ENCODE measurements at places on chromosomes 5 and 9. TPM values are rescaled to one million over a fixed set of nuclear protein-coding genes. Genes with fewer than 3 reads are reported as not detected.

DNA sequence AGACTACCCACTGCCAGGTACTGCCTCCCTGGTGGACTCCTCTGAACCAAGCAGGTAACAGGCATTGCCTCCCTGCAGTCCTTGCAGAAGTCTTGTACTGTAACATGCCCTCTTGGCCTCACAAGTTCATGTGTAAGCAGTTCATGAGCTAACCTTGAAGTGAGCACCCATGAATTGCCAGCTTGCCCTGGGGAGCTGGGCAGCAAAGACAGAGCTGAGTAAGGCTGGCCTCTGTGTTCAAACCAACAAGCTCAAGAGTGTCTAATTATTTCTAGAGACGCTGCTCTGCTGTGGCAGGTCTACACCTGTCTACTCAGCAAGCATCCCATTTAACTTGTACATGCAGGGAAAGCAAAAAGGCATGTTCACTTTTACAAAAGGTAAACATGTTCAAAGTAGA is 113.5 kb downstream of the FEM1C start:
- no peak for DNase-seq

GRCh38 chr5:148910686-148911361 is 84.4 kb downstream of the ADRB2 start:
- DNase-seq, result no peak

Gene CDKN2B-AS1
- 0.82 TPM for total RNA-seq

DNA sequence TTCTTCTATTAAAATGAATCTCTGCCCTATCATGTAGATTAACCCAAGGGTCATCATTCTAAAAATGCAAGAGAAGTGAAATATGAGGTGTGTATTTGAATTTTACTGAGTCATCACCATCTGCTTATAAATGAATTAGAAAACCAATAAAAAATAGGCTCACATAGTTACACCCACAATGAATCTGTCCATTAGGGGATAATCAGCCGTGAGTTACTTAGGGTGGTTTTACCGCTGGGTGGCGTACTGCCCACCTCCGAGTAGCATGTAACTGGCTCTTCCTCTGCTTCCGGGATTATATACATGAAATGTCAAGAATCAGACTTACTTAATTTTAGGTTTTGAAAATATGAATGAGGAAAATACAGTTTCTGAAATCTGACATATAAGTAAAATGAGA is 332.9 kb upstream of the CCNG1 start:
- DNase-seq, result no peak

GRCh38 chr5:171823269-171823668 is 37.7 kb downstream of the SMIM23 start:
- no peak for DNase-seq

GRCh38 chr5:150452914-150453313 is 3.4 kb upstream of the RPS14 start:
- DNase-seq, result no peak

DNA sequence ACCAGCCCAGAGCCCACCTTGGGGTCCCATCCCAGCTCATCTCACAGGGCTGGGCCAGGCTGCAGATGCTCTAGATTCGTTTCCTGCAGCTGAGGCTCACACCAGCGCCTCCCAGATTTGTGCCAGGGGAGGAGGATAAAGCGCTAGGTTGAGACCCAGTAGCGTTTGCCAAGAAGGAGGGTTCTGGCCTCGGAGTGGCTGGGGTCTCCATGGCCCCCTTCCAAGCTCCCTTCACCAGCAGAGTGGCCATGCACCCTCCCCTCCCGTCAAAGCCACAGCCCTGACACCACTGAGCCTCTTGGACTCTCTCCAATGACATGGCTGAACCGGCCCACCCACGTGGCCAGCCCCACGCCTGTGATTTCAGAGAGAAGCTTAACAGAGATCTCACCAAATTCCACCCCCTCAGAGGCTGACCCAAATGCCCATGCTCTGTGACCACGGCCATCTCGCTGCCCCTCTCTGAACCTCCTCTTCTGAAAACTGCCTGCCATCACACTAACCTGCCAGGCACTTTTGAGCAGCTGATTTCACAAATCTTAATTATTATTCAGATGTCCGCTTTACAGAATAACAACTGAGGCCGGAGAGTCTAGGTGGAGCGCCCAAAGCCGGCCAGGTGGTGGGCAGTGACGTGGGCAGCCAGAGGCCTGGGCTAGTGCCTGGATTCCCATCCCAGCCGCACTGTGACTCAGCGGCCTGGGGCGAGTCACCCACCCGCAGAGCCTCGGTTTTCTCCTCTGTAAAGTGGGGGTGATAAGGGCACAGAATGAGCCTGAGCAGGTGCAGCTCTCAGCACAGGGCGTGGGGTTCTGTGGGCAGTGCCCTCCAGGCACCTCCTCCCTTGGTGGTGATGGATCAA is 155.7 kb downstream of the C9orf50 start:
- DNase-seq, result no peak

DNA sequence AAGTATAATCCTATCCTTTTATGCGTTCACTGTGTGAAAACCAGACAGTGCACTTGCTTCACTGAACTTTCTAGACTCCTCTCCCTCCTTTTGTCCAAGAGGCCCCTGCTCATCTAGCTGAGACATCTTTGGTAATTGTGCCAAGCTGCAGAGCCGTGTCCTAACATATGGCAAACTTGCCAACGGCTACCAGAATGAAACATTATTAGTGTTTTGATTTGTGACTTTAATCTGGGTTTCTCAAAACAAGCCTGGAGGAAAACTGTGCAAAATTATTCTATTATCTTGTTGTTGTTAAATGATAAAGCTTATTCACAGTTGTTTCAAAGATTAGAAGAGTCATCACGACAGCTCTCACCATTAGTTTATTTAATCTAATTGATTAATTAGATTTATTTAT is 79.0 kb upstream of the RETREG1 start:
- DNase-seq, result no peak

Gene SLC34A3
- not detected for total RNA-seq

DNA sequence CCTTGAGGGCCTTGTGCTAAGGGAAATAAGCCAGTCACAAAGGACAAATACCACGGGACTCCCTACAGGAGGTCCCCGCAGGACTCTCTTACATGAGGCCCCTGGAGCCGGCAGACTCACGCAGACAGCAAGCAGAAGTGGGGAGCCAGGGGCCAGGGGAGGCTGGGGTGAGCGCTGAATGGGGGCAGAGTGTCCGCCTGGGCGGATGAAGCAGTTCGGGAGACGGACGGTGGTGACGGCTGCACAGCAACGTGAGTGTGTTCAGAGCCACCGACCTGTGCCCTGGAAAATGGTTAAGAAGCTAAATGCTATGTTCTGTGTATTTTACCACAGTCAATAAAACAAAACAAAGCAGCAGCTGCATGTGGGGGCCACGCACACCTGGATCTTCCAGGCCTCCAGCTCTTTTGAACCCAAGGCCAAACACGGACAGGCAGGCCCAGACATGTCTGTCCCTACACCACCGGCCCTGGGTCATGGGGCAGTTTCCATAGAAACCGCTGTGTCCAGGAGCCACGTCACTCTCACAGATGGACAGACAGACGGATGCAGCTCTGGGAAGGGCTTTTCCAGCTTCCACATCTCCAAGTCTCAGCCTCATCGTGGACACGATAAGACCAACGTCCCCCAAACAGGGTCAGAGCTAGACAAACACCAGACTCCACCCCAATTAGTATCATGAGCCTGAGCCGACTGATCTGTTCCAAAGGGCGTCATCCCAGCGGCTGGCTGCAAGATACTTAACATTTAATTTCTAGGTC is 103.9 kb downstream of the VAV2 start:
- no peak for DNase-seq

Gene SNCAIP
- total RNA-seq, result not detected

Gene ADAMTS13
- total RNA-seq, result 1.5 TPM

DNA sequence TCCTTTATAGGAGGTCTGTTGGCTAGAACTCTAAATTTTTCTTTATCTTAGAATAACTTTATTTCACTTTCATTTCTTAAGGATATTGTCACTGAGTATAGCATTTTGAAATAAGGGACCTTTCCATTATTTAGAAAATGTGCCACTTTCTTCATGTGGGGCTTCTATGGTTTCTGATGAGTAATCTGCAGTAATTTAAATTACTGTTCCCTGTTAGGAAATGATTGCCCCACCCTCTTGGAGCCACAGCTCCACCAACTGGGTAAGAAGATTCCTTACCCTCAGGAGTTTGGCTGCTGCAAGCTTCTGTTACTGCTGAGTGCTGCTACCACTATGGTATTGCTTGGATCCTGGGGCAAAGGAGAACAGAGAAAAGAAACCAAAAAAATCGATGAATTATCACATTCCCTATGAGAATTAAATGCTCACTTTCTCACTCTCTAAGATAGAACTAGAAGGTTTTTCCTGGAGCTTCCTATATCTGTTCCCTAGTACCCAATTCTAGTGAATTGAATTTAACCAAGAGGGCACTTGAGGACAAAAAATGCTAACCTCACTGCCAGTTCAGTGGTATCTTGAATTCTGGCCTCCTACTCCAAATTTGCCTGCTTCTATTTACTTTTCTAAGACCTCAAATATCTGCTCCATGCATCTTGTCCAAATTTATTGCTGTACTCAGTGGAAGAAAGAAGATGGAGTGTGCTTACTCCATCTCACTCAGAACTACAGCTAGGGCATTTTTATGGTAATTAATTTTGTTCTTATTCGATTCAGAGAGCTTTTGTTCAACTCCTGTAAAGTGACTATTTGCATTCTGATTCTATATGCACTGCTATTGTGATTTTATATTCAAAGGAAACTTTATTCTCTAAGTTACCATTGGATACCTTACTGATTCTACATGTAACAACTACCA is 2111.3 kb downstream of the MAT2B start:
- DNase-seq, result no peak
